ENCODE measurements at places on chromosomes 5 and 9.

GRCh38 chr9:132168347-132168746, 6.5 kb downstream of the NTNG2 start:
- DNase-seq = no peak

- no peak for DNase-seq
Observed at GRCh38 chr5:132483101-132483500, 7.5 kb downstream of the IRF1 start.

DNA sequence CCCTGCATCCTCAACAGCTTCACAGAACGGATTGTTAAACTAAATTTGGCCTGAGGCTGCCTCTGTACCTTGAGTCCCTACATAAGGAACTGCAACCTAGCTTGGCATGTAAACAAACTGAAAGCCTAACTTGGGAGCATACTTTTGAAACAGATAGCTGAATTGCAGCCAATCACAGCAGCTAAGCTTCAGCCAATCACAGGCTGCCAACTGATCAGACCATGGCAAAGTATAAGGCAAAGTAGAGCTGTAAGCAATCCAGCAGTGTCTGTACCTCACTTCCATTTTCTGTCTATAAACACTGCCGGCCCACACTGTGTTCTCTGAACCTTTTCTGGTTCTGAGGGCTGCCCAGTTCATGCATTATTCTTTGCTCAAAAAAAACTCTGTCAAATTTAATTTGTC, 8.9 kb upstream of the ZNF483 start:
- peak; percentile 1 for DNase-seq

GRCh38 chr5:143793249-143793648, 18.7 kb upstream of the HMHB1 start:
- DNase-seq = peak; percentile 42

- peak; percentile 54 for DNase-seq
Observed at GRCh38 chr5:32329395-32329834, 16.7 kb upstream of the MTMR12 start.

- peak; percentile 49 for DNase-seq
Observed at GRCh38 chr9:115292584-115293279, 174.8 kb upstream of the TNC start.

DNA sequence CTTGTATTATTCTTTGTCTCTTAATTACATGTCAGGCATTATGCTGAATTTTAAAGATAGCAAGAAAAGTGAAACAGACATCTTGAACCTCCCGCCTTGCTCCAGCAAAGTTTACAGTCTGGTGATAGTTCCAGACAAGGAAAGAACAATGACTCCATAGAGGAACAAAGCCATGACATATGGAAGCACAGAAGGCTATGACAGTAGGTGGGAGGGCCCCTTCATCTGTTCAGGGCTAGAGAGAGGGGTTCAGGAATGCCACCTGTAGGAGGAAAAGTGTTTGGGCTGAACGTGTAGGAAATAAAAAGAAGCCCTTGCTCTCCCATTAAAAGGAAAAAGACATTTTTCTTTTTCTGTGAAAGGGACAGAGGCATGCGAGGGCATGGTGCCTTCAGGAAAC, 315.6 kb downstream of the TRIM32 start:
- DNase-seq = no peak

GRCh38 chr5:58453306-58453705, 6.6 kb downstream of the PLK2 start:
- DNase-seq = no peak

DNA sequence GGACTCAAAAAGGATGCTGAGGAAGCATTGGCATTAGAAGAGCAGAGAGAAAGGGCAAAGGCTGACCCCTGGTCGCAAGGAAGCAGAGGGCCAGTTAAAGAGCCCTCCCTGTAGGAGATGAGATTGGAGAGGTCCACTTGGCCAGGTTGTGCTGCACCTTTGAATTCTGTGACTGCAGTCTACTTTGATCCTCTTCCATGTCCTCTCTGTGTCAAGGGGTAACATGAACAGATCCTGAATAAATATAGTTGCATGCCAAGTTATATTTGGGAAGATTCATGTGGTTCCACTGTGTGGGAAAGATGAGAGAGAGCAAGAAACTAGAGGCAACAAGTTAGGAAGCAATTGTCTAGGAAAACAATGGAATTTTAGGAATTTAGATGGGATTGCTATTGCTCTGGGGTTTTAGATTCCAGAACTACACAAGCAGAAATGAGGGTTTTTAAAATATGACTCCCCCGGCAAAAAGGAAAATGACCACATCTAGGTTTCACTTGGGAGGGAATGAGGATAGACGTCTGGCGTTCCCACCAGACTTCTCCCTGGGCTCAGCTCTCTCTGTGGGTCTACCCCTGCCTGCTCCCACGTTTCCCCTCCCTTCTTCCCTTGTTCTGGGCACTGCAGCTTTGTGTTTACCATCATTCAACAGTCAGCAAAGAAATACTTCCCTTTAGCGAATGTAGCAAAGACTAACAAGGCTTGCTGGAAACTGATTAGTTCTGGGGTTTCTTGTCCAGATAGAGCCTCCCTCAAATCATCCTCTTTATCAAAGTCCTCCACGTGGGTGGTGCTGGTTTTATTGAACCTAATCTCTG, 63.6 kb downstream of the SNX18 start:
- DNase-seq = peak; percentile 85

DNA sequence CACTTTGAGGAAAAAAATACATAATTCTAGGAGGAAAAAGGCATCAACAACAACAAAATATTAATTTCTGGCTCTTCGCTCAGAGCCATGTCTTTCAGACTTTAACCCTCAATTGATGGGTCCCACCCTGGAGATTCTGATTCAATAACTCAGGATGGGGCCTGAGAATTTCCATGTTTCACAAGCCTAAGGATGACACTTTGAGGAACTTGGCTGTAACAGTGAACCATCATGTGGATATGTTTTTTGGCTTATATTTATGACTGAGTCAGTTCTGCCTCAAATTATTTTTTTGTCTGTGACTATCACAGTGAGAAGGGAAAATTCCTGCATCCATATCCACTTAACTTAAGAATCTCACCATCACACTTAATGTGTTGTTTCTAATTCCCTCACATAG, 504.6 kb downstream of the RASEF start:
- no peak for DNase-seq

DNA sequence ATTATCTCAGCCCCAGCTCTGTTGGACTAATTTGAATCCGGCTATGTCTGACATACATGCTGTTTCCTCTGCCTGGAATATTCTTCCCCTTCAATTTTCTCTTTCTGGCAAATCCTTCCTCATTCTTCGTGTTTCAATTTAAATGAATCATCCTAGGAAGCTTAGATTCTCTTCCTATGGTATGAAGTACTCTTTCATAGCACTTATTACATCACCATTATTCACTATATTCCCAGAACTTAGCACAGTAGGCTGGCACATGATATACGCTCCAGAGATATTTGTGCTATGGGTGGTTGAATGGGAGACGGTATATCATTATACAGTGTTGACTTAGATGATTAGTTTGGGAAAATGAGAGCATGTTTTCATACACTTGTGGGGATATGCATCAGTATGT, 91.0 kb upstream of the JAK2 start:
- peak; percentile 69 for DNase-seq

GRCh38 chr9:114790521-114790920, 15.3 kb downstream of the TNFSF15 start:
- peak; percentile 49 for DNase-seq

DNA sequence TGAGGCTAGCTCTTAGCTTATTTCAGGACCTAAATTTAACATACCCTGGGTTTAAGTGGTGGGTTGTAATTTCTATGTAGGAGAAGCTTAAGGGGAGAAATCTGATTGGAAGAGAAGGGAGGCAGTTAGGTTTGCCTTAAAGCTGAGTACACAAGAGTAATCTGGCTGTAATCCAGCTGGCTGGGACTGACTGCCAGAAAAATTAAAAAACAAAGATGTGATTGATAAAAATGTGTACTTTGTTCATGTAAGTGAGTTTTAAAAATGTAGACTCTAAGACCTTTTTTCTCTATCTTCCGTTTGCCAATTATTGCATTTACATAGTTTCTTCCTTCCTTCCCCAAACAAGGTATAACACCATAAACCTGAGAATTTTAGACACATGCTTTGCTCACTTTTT, 17.5 kb upstream of the MSMP start:
- no peak for DNase-seq

- DNase-seq = peak; percentile 8
Observed at GRCh38 chr5:67206929-67207328, 10.3 kb upstream of the CD180 start.

DNA sequence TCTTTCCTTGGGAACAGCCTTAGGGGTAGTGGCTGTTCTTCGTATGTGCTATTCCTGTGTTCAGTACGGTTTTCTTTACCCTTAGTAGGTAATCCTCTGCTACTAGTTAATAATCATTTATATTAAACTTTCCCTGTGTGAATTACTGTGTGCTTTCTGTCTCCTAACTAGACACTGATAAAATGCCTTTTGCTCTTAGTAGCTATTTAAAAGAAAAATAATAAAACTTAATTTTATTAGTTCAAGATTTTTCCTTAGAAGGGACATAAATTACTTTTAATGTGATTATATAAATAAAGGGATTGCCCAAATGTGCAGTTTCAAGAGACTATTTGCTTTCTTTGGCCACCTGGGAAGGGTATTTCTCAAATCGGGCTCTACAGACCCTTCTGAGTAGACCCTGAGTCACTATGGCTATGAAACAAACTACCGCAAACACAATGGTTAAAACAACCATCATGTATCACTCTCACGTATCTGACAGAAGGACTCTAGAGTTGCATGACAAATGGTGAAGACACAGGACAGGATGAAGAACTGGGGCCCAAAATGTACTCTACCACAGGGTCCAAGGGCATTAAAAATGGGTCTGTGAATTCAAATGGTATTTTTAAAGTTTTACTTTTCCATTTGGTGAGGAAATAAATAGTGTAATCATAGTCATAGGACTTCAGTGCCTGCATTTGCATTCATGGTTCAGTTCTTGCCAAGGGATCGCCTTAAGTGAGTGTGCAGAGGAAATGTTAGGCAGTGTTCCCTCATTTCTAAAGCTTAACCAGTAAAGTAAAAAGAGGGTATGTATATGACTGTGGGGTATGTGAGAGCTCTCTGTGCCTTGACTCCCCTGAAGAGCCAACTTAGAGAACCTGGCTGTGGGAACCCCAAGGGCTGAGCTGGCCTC, 97.0 kb downstream of the TSSK1B start:
- DNase-seq = no peak

GRCh38 chr9:127444921-127445850, 6.0 kb downstream of the RPL12 start:
- DNase-seq = no peak

DNA sequence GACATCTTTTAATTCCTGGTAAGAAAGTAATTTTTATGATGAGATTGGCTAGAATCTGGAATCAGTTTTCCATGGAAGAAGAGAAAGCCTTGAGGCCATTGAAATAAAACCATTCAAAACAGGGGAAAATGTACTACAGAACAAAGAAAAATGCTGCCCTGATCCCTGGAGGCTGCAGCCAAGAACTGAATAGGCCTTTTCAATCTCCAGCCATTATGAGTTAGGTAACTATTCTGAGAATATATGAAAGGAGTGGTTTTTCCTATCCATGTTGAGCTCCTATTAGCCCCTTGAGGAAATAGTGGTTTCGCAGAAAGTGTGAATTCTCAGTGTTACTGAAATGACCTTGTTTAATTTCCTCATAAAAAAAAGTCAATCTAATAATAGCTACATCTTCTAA, 408.5 kb upstream of the GRAMD2B start:
- DNase-seq = no peak

- DNase-seq = peak; percentile 73
Observed at GRCh38 chr5:121285801-121286521, 565.7 kb upstream of the FTMT start.

- DNase-seq = no peak
Observed at GRCh38 chr9:74742191-74742790, 145.4 kb downstream of the TRPM6 start.

GRCh38 chr9:130029223-130029973, 13.6 kb downstream of the FNBP1 start:
- no peak for DNase-seq

DNA sequence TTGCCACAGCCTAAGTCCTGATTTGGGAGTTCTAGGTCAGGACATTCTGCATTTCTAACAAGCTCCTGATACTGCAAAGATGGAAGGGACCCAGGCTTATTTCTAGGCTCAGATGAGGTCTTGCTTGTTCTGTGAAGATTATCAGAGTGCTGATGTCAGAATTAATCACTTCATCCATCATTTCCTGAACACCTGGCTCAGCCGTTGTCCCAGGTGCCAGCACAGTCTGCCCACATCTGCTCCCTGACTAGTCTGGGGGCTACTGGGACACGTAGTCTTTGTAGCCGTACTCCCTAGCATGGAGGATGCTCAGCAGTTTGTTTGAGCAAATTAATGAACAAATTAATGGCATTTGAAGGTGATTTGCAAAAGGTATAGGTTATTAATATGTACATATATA, 17.9 kb upstream of the SPINK4 start:
- DNase-seq = no peak

DNA sequence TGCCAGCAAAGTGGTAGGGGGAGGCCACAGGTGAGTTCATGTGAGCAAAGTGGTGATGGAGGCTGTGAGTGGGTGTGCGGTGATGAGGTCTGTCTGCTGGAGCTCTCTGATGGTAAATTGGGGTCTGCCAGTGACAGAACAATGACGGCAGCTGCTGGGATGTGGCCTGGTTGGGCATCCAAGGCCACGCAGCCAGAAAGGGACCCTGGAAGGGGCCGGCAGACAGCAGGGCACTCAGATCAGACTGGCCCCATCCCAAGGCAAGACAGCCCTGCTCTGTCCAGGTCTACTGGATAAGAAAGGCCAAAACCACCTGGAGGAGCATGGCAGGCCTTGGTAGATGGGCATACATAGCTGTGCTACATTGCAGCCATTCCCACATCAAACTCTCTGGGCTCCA, 412.9 kb upstream of the RGMB start:
- no peak for DNase-seq

DNA sequence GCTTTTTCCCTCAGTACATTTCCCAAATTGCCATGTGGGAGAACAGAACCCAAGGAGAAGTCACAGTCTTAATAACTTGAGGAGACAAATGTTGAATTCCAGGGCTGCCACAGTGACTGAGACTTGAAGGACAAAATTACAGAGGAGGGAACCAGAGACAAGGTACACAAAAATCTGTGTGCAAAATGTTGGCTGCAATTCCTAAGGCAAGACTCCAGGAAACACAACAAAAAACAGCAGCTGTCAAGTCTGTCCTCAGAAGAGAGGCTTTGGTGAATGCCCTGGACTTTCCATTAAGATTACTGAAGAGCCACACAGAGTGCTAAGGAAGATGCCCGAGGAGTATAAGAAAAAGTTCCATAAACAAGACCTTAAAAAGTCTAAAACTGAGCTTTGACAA, 21.1 kb downstream of the AP3B1 start:
- DNase-seq = no peak

GRCh38 chr9:126461029-126461428, 134.4 kb downstream of the MVB12B start:
- DNase-seq = no peak
